Vein endothelial cell (primary cell): ENCODE measurements at places on chromosomes 7 and 10. TPM values are rescaled to one million over a fixed set of nuclear protein-coding genes. Genes with fewer than 3 reads are reported as not detected.

ABCB1 gene
- total RNA-seq, result 0.57 and 0.65 TPM in 2 replicates

ZNF425 gene
- 1.1 and 2.3 TPM in 2 replicates for total RNA-seq

DNAJC9 gene
- 27.1 and 49.3 TPM in 2 replicates for total RNA-seq

HECW1 gene
- not detected in 2 replicates for total RNA-seq

SKIDA1 gene
- total RNA-seq, result 0.67 and 0.98 TPM in 2 replicates

UNC5B gene
- 9.8 and 14.0 TPM in 2 replicates for total RNA-seq

PAX4 gene
- total RNA-seq, result not detected in 2 replicates

ST8SIA6 gene
- total RNA-seq, result 2.0 and 8.5 TPM in 2 replicates

NXPH1 gene
- not detected in 2 replicates for total RNA-seq

SLC13A4 gene
- total RNA-seq, result not detected in 2 replicates

RELN gene
- total RNA-seq, result 59.3 and 137 TPM in 2 replicates

ASNS gene
- 13.0 and 14.0 TPM in 2 replicates for total RNA-seq

ERVW-1 gene
- not detected in 2 replicates for total RNA-seq

GNB2 gene
- 122 and 150 TPM in 2 replicates for total RNA-seq

IDI2 gene
- total RNA-seq, result not detected in 2 replicates

MDH2 gene
- total RNA-seq, result 43.3 and 56.2 TPM in 2 replicates

IFIT1 gene
- 1.3 and 1.6 TPM in 2 replicates for total RNA-seq

ARHGEF35 gene
- under 0.01 and 0.19 TPM in 2 replicates for total RNA-seq

ZP3 gene
- total RNA-seq, result 4.2 and 6.5 TPM in 2 replicates

AS3MT gene
- total RNA-seq, result 0.10 and 0.98 TPM in 2 replicates

CPA4 gene
- 0.29 and 0.65 TPM in 2 replicates for total RNA-seq

NEUROG3 gene
- not detected in 2 replicates for total RNA-seq

PTCD1 gene
- 5.0 and 6.9 TPM in 2 replicates for total RNA-seq

CCL24 gene
- total RNA-seq, result not detected in 2 replicates

GPR15LG gene
- total RNA-seq, result not detected in 2 replicates

CAMK2B gene
- 0.57 and 0.65 TPM in 2 replicates for total RNA-seq
